ENCODE measurements at places on chromosomes 13 and 19.

DNA sequence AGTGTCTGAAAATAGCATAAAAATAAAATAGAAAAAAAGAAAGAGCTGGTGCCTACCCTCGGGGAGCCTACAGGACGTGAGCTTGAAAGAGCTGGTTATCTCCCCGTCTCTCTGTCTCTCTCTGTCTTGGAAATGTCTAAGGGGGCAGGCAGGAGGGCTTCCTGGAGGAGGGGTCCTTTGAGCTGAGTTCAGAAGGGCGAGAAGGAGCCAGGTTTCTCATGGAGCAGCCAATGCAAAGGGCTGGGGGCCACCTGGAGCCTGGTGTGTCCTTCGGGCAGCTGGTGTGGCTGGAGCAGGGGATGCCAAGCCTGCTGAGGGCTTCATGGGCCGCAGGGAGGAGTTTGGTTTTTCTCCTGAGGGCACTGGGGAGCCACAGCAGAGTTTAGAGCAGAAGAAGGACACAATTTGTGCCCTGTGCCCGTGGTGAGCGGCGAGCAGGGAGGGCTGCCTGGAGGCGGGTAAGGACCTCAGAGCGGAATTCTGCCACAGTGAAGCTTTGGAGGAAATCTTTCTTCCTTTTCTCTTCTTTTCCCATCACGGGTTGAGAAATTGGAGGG, 38.7 kb downstream of the EFNA2 start:
- DNase-seq = no peak

DNA sequence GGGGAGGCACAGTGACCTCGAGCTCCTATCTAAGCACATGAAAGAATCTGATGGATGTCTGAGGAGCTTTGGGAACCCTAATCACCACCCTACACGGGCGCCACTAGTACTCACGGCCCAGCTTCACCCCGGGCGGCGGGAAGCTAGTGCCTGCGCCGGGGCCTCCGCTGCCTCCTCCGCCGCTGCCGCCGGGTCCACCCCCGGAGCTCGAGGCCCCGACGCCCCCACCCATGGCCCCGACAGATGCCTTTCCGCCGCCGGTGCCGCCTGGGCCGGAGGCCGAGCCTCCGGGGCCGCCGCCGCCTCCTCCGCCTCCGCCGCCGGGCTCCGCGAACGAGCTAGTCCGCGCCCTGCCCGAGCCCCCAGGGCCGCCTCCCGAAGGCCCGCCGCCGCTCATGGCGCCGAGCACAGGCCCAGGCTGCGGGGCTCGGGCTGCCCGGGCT, 312 bp downstream of the GSK3A start:
- no peak for DNase-seq

- no peak for DNase-seq
Measured at GRCh38 chr19:1468821-1469254, 10.2 kb downstream of the C19orf25 start.

DNA sequence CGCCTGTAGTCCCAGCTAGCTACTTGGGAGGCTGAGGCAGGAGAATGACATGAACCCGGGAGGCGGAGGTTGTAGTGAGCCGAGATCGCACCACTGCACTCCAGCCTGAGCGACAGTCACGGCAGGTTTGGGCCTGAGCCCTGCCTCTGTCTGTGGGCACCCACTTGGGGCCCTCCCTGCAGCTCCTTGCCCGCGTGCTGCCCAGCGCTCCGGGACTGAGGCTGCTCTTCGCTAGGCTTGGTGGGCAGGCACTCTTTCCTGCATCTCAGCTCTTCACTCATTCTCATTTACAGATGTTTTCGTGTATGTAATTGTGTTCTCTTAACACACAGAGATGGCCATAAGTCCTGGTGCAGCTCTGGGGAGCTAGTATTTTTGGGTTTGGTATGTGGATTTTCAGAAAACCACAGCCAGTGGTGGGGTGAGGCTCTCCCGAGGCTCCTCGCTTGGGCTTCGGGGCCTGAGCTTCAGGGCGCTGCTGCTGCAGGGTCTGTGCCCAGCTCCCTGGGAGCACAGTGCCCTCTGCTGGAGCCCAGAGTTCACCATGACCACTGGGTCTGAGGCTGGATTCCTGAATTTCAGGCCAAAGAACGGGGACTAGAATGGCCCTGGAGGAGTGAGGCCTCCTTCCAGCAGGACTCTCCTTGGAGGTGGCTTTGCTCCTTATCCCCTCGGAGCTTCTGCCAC, 15.2 kb downstream of the UPF1 start:
- peak; percentile 60 for DNase-seq

GRCh38 chr19:53365899-53366493, 491 bp downstream of the ZNF525 start:
- DNase-seq = peak; percentile 36

DNA sequence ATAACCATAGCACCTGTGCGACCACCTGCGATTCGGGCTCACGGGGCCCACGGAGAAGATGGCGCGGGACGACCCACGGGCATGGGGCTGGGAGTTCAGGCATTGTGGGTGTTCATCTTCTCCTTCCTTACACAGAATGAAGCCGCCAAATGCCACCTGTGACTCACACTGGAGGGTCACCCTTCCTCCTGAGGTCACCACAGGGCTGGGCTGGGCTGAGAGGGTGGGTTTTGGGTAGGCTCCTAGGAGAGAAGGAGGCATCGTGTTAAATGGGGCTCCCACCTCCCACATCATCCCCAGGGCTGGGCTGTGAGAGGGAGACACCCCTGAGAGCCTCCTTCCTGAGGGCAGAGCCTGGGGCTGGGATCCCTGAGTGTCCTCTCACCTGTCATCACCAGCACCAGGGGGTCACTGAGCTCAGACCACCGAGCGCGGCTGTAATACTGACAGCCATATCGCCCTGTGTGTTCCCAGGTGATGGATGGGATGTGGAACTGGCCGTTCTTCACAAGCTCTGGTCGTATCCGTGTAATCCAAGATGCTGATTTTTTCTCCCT, 1.4 kb downstream of the LILRB2 start:
- no peak for DNase-seq

DNA sequence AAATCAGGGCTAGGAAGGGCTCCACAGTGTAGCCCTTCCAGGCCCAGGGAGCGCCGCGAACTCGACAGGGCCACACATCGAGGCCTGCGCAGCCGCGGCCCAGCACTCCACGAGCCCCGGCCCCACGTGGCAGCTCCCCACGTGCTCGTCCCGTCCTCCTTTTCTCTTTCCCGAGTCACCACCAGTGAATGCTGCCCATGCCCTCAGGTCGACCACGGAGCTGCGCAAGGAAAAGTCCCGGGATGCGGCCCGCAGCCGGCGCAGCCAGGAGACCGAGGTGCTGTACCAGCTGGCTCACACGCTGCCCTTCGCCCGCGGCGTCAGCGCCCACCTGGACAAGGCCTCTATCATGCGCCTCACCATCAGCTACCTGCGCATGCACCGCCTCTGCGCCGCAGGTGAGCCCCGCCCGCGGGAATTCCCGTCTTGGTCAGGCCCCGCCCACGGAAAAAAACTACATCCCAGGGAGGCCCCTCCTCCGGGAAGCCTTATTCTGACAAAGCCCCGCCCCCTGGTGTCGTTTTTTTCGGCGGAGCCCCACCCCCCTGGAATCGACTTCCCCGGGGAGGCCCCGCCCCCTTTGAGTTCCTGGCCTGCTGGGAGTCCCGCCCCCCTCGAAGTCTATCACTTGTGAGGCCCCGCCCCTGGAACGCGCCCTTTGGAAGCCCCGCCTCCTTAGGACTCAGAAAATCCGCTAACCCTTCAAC, 7.0 kb downstream of the HIF3A start:
- no peak for DNase-seq

DNA sequence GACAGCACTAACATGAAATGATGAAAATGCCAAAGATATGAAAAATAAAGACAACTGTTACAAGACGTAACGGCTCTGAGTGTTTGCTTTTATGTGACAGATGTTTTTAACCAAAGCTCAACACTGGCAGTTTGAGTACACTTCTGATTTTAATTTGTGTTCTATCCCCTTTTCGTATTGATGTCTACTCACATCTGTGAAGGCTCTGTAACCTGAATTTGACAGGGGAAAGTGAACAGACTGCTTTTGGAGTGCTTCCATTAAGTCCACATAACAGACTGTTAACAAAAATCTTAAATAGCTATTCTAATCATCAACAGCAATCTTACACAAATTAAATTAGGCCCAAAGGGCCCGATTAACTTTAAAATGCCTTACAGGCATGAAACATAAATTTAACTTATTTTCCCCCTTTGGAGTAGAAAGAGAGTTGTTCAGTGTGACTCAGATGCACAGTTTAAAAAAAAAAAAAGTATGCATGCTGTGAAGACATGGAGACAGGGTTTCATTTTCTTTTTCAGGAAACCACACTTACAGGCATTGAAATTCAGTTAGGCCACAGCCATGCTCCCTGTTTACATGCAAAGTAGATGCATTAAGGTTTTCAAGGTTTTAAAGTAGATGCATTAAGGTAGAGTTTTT, 16.3 kb upstream of the RNASEH2B start:
- DNase-seq = no peak

GRCh38 chr19:50447750-50448149, 15.1 kb downstream of the MYBPC2 start:
- DNase-seq = no peak

- DNase-seq = no peak
Measured at GRCh38 chr13:97239306-97239705, 17.2 kb downstream of the MBNL2 start.

DNA sequence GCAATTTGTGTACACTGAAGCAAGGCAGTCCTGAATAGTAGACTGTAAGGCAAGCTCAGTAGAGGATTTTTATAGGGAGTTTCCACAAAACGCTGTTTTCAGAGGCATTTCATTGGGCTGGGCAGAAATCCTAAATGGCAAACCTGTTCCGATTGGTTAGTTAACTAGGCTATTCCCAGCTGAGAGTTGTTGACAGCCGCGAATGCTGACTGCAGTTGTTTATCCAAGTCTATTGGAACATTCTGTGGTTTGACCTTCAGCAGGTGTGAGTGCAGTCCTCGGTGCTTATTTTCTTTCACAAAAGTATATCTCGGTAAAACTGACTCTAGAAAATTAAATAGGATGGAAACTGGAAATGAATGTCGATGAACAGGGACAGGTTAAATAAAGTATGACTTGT, 45.4 kb downstream of the TPT1 start:
- no peak for DNase-seq

DNA sequence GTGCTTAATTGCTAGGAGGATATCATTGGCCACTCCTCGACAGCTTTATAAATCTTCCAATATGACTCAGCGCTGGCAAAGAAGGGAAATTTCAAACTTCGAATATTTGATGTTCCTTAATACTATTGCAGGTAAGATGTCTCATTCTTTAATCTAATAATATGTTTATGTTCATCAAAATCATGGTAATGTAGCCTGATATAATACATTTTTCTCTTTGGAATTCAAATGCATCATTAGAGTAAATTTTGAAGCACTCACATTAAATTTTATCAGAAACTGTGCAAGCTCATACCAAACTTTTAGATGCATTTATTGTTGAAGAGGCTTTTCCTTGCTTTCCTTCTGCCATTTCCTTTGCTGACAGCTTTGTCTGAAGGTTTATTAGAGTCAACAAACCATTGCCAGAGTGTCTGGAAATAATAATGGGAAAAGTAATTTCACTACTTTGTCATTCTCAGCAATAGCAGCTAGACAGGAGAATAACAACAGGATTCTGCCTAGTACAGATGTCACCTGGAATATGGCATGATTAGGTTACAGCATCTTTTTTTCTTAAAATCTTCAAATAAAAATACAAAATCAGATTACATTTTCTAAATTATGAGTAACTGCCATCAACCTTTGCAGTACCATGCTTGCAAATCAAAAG, 78.6 kb upstream of the MAB21L1 start:
- DNase-seq = no peak

DNA sequence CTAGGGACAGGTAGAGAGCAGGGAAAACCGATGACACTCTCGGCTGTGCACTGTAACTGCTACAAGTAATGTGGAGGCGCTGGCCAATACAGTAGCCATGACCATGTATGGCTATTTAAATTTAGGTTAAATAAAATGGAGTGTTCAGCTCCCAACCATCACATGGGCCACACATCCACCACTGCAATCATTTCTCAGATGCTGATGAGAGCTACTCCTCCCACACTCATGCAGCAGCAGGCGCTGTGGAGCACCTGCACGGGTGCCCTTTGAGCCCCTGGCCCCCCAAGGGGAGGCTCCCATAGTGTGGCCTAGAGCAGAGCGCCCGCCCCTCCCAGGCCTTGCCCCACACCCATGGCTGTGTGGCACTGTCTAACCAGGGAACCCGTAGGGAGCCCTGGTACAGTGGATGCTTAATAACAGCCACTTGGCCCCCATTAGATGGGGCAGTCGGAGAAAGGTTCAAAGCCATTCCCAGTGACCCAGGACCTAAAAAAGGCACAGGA, 6.0 kb downstream of the ACP4 start:
- DNase-seq = no peak

DNA sequence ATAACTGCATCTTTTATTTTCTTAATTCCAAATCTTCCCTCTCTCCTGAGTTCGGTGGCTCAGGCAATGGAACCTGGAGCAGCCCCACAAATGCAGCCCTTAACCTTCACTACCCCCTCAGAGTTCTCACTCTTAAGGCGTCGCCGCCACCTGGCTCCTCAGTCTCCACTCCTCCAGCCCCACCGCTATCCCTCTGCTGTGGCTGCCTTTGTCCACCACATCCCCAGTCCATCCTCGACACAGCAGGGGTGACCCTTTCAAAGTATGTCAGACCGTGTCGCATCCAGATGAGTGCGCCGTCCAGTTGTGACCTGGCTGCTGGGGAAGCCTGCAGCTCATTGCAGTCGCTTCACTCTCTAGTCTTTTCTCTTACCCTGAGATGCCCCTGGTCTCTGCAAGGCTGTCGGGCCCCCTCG, 1.0 kb downstream of the SPPL2B start:
- DNase-seq = no peak

DNA sequence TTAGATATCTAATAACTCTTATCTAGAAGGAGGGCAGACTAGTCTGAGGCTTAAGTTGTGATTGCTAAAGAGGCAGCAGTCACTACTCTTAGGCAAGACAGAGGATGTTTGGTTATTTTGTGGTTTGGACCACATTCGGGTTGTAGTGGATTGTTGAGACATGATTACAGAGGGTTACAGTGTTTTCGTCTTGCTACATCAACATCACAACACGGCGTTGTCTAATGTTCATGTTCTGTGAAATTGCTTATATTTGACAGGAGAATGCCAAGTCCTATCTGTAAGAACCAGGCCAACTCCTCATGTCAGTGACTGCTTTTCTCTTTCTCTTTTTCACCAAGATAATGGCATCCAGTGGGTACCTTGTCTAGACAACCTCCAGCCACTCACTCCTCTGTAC, 16.8 kb upstream of the TM9SF2 start:
- DNase-seq = no peak

DNA sequence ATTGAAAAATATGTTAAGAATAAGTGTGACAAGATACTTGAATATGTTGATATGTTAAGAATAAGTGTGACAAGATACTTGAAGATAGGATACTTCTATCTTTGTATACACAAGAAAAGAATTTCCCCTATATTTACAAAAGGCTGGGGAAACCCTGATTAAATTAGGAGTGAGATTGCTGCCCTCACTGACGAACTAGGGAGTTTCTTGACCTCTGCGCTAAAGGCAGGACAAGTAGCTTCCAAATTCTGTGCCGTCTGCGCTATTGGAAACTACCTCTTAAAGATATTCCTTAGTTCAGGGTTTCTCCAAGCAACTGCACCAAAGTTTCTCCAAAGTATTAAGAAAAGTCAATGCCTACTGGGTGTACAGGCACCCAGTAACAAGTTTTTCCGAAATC, 730 bp downstream of the ZNF260 start:
- no peak for DNase-seq
